Cortex of kidney (tissue), 1 donor: ENCODE measurements at places on chromosomes 12 and 14.

DNA sequence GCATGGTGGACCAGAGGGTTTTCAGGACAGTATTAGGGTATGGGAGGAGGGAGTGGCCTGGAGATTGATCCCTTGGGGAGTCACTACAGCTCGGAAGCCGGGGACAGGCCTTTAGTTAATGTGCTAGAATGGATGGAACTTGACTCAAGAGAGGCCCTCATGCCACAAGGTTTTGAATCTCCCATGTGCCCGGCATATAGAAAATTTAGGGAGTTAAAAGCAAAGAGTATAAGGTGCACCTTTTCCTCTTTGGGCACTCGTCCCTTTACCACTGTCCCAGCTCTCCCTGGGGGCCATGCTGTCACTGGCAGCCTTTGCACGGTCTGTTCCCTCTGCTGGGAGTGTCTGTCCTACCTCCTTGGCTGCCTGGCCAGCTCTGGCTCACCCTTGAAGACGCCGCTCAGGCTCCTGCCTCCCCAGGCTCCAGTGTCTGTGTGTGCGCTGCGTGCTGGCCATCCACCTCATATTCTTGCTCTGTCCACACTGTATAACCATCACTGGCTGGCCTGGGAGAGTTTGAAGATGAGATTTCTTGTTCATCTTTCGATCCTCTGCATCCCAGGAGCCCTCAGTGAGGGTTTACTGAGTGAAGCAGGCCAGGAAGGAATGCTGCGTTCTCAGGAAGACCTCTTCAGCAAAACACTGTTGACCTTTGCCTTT is 161.3 kb downstream of the ZFP36L1 start:
- DNase-seq, result no peak

GRCh38 chr14:51735851-51736250 is 84.1 kb downstream of the FRMD6 start:
- DNase-seq, result no peak

DNA sequence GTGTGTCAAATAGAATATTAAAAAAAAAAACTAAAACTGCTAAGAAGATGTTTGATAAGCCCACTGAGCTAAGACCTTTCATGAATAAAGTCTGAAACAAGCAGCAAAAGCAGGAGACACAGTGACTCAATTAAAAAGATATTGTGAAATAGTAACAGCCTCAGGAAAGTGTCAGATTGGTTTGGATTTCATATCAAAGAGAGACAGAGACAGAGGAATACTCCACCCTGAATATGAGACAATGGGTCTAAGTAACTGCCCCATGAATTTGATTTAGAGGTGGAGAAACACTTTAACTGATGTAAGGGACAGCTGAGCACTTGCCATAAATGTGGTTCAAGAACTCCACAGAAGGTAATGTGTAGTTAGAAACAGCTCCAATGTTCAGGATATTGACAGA is 277.9 kb upstream of the FOXG1 start:
- no peak for DNase-seq

GRCh38 chr14:100898465-100898864 is 5.1 kb downstream of the RTL1 start:
- DNase-seq, result no peak
